ENCODE measurements at places on chromosomes 16 and 17.

DNA sequence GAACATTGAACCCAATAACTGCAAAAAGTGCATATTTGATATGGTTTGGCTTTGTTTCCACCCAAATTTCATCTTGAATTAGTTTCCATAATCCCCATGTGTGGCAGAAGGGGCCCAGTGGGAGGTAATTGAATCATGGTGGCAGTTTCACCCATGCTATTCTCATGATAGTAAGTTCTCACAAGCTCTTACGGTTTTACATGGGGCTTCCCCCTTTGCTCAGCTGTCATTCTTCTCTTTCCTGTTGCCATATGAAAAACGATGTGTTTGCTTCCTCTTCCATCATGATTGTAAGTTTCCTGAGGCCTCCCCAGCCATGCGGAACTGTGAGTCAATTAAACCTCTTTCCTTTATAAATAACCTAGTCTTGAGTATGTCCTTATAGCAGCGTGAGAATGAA lies 127.6 kb downstream of the CHD9NB start:
- no peak for DNase-seq

DNA sequence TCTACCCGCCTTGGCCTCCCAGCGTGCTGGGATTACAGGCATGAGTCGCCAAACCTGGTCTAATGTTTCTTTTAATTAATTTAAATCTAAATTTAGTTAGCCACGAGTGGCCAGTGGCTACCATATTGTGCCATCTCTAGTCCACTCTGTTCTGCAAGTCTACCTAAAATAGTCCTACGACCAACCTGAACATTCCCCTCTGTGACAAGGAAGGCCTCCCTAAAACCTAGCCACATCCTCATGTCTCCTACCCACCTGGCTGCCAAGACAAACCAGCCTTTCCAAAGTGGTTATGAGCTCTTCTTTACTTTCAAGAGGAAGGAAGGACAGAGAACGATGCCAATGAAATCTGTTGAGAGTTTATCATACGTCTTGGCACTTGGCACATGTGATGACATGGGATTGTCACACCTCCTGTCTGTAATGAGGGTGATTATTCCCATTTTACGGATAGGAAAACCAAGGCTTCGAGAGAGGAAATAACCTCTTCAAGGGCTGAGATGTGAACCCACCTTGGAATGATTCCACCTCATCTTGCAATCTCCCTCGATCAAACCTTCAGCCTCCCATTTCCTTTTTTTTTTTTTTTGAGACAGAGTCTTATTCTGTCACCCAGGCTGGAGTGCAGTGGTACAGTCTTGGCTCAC lies 19.7 kb downstream of the MYH11 start:
- DNase-seq = no peak

- DNase-seq = no peak
Measured at GRCh38 chr17:38748892-38749222, 721 bp upstream of the PCGF2 start.

DNA sequence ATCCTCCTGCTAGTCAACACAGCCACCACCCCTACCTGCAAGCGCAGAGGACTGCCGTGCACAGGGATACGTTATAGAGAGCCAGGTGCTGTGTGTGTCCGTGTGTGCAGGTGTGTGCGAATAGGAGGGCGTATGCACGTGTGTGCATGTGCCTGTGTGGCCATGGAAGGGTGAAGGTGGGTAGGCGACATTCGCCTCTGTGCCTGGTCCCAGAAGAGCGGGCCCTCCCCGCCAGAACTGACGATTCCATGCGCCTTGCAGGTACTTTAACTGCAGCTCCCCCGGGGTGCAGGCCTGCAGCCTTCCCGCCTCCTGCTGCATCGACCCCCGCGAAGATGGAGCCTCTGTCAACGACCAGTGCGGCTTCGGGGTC lies 8.7 kb downstream of the PDE6G start:
- no peak for DNase-seq
